HCT116 (cell line): ENCODE measurements at places on chromosomes 1 and 21. TPM values are rescaled to one million over a fixed set of nuclear protein-coding genes. Genes with fewer than 3 reads are reported as not detected.

GRCh38 chr1:162985816-162986435 lies 83.2 kb upstream of the RGS4 start:
- no peaks in the 10 kb centered on the region for H3K36me3 ChIP-seq
- no peak overlapping the region for H3K4me3 ChIP-seq
- peaks cover 8% of the 10 kb centered on the region for H3K4me1 ChIP-seq
- H3K27me3 ChIP-seq, result no peaks in the 10 kb centered on the region

GRCh38 chr1:162028726-162029125 lies 5.1 kb upstream of the OLFML2B start:
- no peaks in the 10 kb centered on the region for H3K27me3 ChIP-seq
- H3K36me3 ChIP-seq, result no peaks in the 10 kb centered on the region
- DNase-seq, result no peak
- H3K4me3 ChIP-seq, result no peak overlapping the region
- H3K4me1 ChIP-seq, result peaks cover 9% of the 10 kb centered on the region
- no peak overlapping the region for H3K27ac ChIP-seq

DNA sequence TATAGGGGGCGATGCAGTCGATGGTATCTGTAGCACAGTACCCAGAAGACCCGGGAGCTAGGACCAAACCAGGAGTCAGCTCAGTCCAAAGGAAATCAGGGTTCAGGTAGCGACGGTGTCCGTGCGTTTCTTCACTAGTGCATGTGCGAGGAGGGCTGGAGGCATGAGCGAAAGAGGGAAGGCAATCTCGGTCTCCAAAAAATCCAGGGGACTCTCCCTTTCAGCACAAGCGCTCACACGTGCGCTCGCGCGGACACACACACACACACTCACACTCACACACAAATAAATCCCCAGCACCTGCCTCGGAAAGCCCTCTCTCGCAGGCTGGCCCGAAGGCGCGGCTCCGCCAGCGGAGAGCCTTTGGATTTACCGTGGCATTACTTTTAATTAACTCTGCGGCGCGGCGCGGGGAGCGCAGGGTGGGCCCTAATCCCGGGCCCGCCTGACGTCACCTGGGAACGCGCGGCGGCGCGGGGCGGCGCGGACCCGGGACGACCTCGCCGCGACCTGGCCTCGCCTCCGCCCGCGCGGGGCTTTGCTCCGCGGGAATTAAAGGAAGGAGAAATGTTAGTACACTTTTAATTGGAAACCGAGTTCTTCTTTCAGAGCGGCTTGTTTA lies 121.2 kb downstream of the LMX1A start:
- DNase-seq, result no peak
- H3K4me3 ChIP-seq, result no peak overlapping the region
- no peaks in the 10 kb centered on the region for H3K4me1 ChIP-seq
- H3K27ac ChIP-seq, result no peak overlapping the region
- no peaks in the 10 kb centered on the region for H3K36me3 ChIP-seq
- H3K27me3 ChIP-seq, result peaks cover 39% of the 10 kb centered on the region

Gene APCS
- total RNA-seq, result 0.42 TPM

DNA sequence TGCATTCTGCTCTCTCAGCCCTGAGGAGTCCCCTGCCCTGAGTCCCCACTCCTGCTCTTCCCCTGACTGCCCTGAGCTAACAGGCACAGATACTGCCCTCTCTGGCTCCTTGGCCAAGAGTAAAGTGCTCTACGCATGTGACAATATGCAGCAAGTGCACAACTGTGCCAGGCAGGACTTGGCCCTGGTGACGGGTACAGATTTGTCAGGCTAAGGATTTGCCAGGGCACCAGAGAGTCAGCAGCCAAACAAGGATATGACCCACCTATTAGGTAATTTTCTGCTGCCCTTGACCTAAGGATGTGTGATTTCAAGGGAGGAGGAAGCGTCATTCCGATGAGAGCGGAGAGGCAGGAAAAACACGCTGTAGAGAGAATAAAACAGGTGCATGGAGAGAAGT lies 339.0 kb downstream of the PTPRU start:
- H3K4me3 ChIP-seq, result no peak overlapping the region
- H3K4me1 ChIP-seq, result peaks cover 23% of the 10 kb centered on the region
- no peaks in the 10 kb centered on the region for H3K27me3 ChIP-seq

- H3K4me3 ChIP-seq, result no peak overlapping the region
- H3K27me3 ChIP-seq, result no peaks in the 10 kb centered on the region
- no peaks in the 10 kb centered on the region for H3K4me1 ChIP-seq
Measured at GRCh38 chr1:240104672-240105071, 13.0 kb downstream of the FMN2 start.

Gene IL24
- total RNA-seq, result not detected

Gene CSMD2
- total RNA-seq, result 0.22 TPM

Gene LCE3A
- total RNA-seq, result not detected

Gene NR1I3
- total RNA-seq, result not detected

- no peaks in the 10 kb centered on the region for H3K4me1 ChIP-seq
- H3K27ac ChIP-seq, result no peak overlapping the region
- no peaks in the 10 kb centered on the region for H3K27me3 ChIP-seq
- no peak overlapping the region for H3K4me3 ChIP-seq
Measured at GRCh38 chr21:15098908-15099307, 34.1 kb upstream of the NRIP1 start.

GRCh38 chr21:28754127-28754611 lies 238.5 kb downstream of the LTN1 start:
- no peak for DNase-seq
- no peaks in the 10 kb centered on the region for H3K36me3 ChIP-seq
- H3K27me3 ChIP-seq, result no peaks in the 10 kb centered on the region
- no peak overlapping the region for H3K27ac ChIP-seq
- H3K4me3 ChIP-seq, result no peak overlapping the region

DNA sequence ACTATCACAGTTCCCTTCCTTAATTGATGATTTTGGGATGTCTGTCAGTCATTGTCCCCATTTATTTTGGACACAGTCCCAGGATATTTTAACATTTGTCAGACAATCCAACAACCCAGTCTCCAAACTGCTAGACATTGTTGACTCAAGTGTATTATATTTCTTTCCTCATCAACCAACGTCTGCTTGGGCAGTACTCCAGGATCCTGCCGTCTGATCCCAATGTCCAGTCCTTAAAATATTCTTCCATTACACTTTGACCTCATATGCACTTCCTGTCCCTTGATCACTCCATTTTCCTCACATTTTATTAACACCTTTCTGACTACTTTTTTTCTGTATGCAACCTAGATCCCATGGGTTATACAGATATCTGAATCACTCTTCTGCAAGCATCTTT lies 39.8 kb upstream of the KIAA0040 start:
- no peak for DNase-seq
- no peaks in the 10 kb centered on the region for H3K36me3 ChIP-seq
- no peak overlapping the region for H3K4me3 ChIP-seq
- no peaks in the 10 kb centered on the region for H3K27me3 ChIP-seq
- H3K4me1 ChIP-seq, result 0 out of 2 replicates have a peak, but pooled peaks cover 3% of the 10 kb centered on the region
- no peak overlapping the region for H3K27ac ChIP-seq

DNA sequence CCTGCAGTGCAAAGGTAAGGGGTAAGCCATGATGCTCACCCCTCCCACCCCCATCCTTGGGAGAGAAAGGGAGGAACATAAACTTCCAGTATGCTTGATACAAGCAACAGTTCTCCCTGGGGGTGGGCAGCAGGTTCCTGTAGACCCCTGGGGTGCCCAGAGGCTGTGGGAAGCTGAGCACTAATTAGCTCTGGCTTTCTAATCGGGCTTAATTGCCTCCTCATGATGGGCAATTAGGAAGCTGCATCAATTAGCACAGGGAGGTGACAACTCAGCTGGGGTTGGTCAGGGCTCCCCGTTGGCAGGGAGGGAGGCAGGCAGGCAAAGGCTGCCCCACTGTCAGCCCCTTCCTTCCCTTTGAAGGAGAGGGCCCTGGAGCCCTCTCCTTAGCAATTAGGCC lies 15.7 kb upstream of the LMNA start:
- peaks cover 53% of the 10 kb centered on the region for H3K4me1 ChIP-seq
- DNase-seq, result no peak
- no peak overlapping the region for H3K4me3 ChIP-seq
- no peak overlapping the region for H3K27ac ChIP-seq
- no peaks in the 10 kb centered on the region for H3K36me3 ChIP-seq

Gene UTS2
- total RNA-seq, result 3.0 TPM

DNA sequence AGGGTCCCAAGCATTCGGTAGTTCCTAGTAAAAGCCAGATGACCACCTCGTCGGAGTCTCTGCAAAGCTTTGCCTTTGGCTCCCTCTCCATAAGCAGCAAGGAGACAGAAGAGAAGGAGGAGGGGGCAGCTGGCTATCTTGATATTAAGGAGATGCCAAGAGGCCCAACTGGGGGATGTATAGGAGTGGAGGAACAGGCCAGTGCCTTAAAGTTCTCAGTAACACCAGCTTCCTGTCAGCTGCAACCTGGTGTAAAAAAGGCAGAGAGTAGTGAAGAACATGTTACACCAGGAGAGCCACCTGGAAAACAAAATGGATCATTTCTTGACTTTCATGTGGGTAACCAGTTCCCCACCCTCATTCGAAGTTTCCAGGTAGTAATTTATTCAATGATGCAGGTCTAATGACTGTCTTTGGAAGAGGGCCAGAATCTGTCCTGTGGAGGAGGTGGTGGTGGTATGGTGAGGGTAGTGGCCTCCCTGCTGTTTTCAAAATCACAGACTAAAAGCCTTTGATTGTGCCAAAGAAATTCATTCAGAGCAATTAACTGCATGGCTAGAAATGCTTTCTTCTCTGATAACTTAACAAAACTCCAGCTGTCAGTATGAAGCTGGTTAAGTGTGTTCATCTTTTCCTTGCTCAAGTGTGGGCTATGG lies 27.3 kb downstream of the TMEM200B start:
- no peaks in the 10 kb centered on the region for H3K27me3 ChIP-seq
- H3K4me3 ChIP-seq, result no peak overlapping the region

DNA sequence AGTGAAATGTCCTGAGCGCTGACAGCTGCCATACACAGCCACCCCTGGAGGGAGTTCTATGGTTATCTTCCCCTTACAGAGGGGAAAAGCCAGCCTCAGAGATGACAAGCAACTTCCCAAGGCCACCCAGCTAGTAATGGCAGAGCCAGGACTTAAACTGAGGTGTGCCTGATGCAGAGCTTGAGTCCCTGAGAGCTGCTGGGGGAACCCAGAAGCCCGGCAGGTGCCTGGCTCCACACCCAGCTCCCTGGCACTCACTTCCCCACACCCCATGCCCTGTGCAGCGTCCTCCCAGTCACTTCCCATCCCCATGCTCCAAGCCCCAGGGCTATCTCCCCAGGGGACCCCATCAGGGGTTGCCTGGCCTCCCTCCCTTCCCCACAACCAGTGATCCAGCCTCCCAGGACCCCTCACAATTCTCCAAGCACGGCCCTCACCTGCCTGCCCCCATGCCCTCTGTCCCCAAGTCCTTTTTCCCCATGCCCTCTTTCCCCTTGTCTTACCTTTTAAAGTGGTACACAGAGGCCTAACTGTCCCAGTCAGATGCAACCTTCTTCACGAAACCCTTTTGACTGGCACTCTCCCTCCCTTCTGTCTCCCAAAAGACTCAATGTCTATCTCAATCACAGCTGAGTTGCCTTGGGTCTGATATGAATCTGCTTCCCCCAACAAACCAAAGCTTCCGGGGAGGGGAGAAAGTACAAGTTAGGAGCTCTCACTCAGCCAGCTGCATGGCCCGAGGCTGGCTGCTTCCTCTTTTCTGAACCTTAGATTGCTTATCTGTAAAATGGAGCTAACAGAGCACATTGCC lies 39.8 kb upstream of the LRP8 start:
- no peak overlapping the region for H3K4me3 ChIP-seq
- H3K36me3 ChIP-seq, result no peaks in the 10 kb centered on the region
- H3K4me1 ChIP-seq, result no peaks in the 10 kb centered on the region
- no peak for DNase-seq

Gene IVL
- not detected for total RNA-seq

DNA sequence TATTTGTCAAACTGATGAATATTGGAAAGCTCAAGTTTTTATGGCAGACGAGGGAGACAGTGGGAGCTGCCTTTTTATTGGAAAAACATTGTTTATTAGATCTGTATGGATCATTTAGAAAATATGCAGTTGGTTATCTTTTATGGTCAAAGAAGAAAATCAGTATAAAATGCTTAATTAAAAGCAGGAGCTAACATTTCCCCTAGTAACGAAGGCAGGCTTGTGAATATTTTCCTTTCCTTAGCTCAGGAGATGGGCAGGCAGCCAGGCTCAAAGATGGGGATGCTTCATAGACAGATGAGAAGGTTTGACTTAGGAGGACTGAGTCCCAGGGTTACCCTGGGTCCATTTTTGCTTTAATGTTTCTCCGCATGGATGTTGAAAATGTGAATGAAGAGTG lies 26.0 kb downstream of the ROR1 start:
- no peaks in the 10 kb centered on the region for H3K36me3 ChIP-seq
- H3K27me3 ChIP-seq, result no peaks in the 10 kb centered on the region
- H3K4me3 ChIP-seq, result no peak overlapping the region

- no peaks in the 10 kb centered on the region; the same call in 1 of the 2 replicates for H3K36me3 ChIP-seq
- H3K27ac ChIP-seq, result peak overlapping the region; percentile 66
- peak overlapping the region; percentile 98 for H3K4me3 ChIP-seq
Measured at GRCh38 chr1:33126411-33127000, 45.6 kb downstream of the AZIN2 start.

- no peak overlapping the region for H3K4me3 ChIP-seq
- peaks cover 40% of the 10 kb centered on the region for H3K4me1 ChIP-seq
Measured at GRCh38 chr1:68320349-68320748, 88.0 kb upstream of the WLS start.

Gene ADGRL4
- total RNA-seq, result 0.10 TPM

GRCh38 chr1:200905411-200906052 lies 10.8 kb downstream of the INAVA start:
- no peaks in the 10 kb centered on the region for H3K27me3 ChIP-seq
- peaks cover 8% of the 10 kb centered on the region for H3K36me3 ChIP-seq
- no peak overlapping the region for H3K27ac ChIP-seq
- no peak for DNase-seq

- DNase-seq, result no peak
- H3K27me3 ChIP-seq, result no peaks in the 10 kb centered on the region
- no peaks in the 10 kb centered on the region for H3K4me1 ChIP-seq
- H3K27ac ChIP-seq, result no peak overlapping the region
- H3K36me3 ChIP-seq, result no peaks in the 10 kb centered on the region
Measured at GRCh38 chr1:5111581-5111980, 457.2 kb downstream of the AJAP1 start.

DNA sequence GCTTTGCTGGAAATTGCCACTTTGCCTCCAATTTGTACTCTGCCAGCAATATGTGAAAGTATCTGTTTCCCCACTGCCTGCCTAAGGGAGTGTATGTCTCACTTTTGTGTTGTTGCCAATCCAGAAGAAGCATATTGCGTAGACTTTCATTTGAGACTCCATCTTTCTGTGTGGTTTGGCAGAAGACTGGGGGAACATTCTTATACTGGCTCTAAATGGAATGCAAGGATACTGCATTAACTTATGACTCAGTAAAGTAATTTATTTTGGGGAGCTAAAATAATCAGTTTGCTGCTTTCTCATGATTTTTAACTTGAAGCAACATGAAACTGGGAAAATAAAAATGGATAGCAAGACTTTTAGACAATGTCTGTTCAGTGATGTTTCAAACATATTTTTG lies 107.7 kb upstream of the TMPRSS2 start:
- no peak overlapping the region for H3K27ac ChIP-seq
- H3K4me1 ChIP-seq, result peaks cover 10% of the 10 kb centered on the region; the same call in 1 of the 2 replicates
- H3K4me3 ChIP-seq, result no peak overlapping the region

Gene AQP10
- not detected for total RNA-seq
